ENCODE measurements at places on chromosomes 4 and X.

DNA sequence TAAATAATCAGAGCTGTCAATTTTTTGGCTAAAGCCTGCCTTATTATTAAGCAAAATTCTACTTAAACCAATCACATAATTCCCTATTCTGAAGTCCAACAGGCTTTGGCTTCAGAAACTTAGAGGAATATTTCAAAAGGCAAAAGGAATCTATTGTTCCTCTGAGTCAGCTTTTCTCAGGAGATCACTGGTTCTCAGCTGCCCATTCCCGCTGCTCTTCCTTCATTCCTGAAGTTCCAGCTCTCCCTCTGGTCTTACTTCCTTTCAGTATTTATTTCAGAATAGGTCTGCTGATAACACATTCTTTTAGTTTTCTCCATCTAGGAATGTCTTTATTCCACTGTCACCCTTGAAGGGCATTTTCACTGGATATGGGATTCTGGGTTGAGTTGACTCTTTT, 133.7 kb downstream of the SOWAHB start:
- DNase-seq, result no peak

- DNase-seq, result no peak
These were observed 191.3 kb upstream of the GATB start for GRCh38 chr4:151952137-151952536.

DNA sequence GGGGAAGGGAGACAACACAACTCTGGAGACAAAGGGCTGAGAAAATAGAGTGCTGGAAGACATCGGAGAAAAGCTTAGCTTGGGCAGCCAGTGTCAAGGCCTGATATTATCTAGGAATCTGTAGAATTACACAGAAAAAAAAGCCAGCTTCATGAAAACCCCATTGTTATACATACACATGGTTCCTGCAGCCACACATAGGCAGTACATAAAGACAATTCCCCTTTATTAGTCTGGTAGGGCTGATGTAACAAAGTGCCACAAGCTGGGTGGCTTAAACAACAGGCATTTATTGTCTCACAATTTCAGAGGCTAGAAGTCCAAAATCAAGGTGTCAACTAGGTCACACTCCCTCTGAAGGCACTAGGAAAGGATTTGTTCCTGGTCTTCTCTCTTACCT, 503.5 kb downstream of the MID1IP1 start:
- DNase-seq, result no peak

DNA sequence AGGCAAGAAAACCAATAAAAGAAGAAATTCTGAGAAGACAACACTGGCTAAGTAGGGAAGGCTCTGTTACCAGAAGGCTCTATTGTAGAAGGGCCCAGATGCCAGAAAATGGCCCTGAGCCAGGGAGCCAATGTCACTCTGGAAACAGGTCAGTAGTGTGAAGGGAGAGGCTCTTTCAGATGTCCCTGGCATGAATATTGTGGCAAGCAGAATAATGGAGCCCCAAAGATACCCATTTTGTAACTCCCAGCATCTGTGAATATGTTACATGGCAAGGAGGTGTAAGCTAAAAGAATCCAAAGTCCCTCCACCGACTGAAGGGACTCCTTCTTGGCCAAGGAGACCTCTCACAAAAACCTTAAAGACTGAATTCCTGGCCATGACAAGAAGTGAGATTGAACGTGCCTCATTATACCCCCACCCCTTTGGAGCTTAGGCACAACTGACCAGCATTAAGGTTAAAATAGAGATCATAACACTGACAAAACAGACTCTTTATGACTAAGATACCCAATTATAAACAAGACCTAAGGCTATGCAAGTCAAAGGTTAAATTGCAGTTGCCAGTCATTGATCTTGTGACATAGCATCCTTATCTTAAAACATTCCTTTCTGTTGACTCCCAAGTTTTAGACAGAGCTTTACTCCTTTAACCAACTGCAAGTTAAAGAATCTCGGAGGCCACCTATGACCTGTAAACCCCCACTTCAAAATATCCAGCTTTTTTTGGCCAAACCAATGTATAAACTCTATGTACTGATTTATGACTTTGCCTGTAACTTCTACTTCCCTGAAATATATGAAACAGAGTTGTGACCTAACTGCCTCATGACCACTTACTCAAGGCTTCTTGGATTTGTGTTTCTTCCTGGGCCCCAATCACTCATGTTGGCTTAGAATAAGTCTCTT, 42.2 kb upstream of the SMIM10 start:
- no peak for DNase-seq

DNA sequence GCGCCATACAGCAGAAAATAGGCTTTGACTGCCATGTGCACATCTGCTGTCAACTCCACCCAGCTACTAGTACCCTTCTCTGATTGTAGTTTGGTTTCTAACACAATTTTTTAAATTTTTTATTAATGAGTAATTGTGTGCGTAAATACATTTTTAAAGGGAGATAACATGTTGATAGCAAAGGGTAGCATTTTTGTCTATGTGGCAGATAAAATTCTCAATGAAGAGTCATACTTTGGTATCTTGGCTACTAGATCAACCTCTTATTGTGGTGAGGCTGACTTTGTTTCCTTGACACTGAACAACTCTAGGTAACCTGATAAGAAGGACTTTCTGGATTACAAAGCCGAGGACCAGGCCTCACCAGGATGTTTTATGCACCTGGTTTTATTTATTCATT, 9.5 kb downstream of the ADH4 start:
- no peak for DNase-seq

GRCh38 chr4:184146951-184147350, 70.7 kb downstream of the ENPP6 start:
- DNase-seq, result no peak

DNA sequence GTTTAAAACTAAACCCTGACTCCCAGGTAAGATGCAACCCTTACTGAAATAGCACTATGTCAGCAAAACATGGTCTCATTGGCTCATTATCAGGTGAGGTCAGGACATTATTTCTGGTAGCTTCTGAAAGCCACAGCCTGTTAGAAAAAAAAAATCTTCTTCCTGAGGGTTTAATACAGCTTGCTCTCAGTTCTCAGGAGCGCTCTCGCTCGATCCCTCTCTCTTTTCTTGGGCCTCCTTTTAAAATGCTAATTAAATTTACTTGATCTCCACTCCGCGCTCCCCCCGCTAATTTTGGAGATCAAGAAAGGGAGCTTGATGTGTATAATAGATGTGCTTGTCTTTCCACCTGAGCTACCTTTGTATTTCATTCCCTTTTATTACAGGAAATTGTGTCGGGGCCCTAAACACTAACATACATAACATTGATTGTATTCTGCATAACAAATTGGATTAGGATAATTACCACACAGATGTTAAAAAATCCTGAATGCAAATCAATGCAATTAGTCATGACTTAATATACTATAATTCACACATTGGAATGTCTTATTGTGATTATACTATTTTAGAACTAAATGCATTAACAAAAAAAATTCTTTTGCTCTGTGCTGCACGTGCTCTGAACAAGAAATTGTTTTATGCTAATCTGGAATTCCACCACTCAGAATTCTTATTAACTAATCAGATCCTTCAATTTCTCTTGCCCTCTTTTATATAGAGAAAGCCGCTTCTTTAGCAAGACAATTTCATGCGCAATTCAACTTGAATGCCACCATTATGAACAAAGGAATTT, 101.6 kb upstream of the TEX13D start:
- DNase-seq, result no peak

GRCh38 chr4:80461412-80461811, 125.9 kb downstream of the CFAP299 start:
- no peak for DNase-seq

GRCh38 chr4:184143770-184144564, 73.7 kb downstream of the ENPP6 start:
- DNase-seq, result no peak

DNA sequence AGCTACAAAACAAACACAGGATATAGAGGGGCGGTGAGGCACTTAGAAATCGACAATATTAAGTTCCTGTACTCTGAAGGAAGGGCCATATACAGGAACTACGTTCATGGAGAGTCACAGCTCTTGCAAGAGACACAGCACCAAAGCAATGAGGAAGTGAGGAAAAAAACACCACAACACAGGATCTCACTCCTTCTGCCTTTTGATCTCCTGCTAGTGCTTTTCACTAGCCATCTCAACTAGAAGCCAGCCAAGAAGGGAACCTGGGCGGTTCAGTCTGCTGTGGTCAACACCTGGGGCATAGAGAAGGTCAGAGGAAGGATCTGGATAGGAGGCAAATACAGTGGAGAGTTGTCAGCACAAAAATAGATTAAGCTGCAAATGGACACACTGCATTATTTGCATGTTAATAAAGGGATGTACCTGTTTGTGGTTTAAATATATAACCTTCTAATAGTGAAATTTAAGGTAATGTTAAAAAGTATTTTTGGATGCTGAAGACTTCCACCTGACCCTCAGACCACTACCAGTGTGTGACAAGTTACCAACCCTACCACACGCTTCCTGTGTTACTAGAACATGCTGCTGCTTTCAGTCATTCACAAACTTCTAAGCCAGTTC, 104.6 kb downstream of the DTHD1 start:
- no peak for DNase-seq

GRCh38 chr4:98452091-98452490, 190.9 kb downstream of the RAP1GDS1 start:
- no peak for DNase-seq

- DNase-seq, result no peak
These were observed 35.5 kb downstream of the NWD2 start for GRCh38 chr4:37279894-37280592.

DNA sequence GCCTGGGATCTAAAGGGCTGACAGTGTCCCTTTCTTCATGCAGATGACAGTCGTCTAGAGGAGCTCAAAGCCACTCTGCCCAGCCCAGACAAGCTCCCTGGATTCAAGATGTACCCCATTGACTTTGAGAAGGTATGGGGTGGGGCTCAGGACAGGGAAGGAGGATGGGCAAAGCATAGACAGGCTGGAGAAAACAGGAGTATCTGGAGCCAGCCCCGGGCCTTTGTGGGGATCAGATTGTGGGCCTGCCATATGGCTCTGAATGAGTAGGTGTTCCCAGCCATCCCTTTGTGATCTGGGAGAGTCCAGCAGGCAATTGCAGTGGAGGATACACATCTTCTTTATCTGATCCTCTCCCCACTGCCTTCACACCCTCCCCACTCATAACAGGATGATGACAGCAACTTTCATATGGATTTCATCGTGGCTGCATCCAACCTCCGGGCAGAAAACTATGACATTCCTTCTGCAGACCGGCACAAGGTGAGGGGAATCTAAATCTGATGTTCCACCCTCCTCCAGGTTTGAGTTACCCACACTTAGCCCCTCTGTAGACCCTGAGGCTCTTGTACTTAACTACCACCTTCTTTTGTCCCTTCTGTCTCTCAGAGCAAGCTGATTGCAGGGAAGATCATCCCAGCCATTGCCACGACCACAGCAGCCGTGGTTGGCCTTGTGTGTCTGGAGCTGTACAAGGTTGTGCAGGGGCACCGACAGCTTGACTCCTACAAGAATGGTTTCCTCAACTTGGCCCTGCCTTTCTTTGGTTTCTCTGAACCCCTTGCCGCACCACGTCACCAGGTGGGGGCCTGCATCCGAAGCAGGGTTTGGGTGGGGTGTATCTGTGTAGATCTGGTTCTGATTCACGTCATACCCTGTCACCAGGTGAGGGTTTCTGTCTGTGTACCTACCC, 5.8 kb upstream of the CDK16 start:
- DNase-seq, result no peak

GRCh38 chr4:38669208-38669607, 5.2 kb downstream of the KLF3 start:
- DNase-seq, result no peak

Data from stimulated activated CD4-positive, alpha-beta T cell treated with anti-CD3 and anti-CD28 coated beads, Interleukin-2, amount 100 ng/mL, for 4 hours (primary cell).